ENCODE measurements at places on chromosomes 2 and 18. TPM values are rescaled to one million over a fixed set of nuclear protein-coding genes. Genes with fewer than 3 reads are reported as not detected.

- peak; percentile 44 for DNase-seq
These were observed 57.5 kb downstream of the HS1BP3 start for GRCh38 chr2:20593072-20594034.

DNA sequence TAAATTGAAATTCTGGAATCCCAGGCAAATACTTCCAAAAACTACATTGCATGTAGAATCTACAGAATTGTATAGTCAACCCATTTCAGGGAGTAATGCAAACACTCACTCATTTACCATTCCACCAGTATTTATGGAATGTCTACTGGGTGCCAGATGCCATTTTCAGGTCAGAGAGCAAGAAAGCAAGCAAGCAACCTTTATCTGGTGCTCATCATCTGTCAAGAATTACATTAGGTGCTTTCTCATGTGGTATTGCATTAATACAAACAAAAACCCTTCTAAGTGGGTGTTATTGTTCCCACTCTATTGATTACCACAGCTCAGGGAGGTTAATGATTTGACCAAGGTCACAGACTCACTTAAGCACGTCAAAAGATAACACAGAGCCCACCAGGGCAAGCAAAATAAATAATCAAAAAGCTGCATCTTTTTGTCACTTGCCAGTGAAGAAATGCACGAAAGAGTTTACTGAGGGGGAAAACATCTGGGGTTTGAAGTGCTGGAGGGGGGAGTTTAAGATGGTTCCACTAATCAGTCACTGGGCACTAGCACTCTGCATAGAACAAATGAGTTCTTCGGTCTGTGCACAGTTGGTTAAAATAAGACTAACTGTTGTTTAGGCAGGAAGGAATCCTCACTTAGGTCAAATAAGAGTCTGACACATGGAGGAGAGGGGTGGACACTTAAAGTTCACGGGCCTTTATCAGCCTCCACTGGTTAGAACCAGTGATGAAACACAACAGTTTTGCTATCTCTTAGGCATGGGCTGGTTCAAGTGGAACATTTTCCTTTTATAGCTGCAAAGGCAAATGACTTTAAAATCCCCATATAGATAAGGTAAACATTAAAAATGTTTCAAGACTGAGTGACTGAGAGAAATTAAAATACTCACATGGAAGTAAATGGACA, 208.8 kb downstream of the CDH2 start:
- DNase-seq, result no peak

DNA sequence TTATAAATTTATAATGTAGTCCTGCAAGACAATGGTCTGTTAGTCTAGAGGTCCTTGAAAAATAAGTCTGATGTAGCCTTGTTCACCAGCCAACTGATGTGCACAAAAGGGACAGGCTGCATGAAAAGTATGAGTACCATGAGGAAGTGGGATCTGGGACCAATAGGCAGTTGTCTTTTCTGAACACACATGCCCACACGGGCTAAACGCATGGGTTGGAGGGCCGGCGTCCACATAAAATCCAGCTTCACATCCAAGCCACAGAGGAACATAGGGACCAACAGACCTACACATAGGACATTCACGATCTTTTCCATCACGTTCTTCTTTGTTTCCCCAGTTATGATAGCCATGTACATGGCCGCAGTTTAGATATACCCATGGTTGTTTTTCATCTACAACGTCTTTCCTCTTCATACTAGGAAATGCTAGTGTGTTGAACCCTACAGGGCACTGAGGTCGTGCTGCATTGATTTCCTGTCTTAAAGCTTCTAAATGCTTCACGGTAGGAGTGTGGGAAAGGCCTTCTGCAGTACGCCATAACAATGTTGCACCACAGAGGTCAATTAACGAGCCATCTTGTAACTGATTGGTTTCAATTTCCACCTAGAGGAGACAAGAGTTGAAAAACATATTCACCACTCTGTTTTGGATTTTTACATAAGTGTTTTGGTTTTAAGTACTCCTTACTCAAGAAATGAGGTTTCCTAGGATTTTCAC, 49.4 kb downstream of the PELI1 start:
- DNase-seq, result no peak

GRCh38 chr2:193584522-193584938, 1389.8 kb upstream of the TMEFF2 start:
- no peak for DNase-seq

CCDC68 gene
- 19.7 TPM for total RNA-seq

SRSF7 gene
- total RNA-seq, result 80.6 TPM

OTX1 gene
- total RNA-seq, result not detected
